ENCODE measurements at places on chromosomes 2 and 18.

GRCh38 chr2:164538240-164538866 is 82.9 kb downstream of the GRB14 start:
- no peak for DNase-seq

DNA sequence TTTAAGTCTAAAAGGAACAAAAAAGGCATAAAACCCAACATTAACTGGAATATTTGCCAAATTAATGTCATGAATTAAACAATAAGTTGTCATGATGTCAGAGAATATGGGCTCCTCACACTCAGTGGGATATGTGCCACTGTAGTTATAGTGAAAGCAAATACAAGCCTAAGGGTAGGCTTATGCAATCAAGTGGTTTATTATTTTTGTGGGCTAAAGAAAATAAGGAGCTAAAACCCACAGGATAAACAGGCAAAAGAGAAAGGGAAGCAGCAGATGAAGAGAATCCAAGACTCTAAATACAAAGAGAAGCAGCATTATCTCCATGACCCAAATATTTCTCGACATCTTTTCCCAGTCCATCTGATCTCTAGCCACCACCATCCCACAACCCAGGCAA is 17.5 kb downstream of the YWHAQ start:
- no peak for DNase-seq

GRCh38 chr2:222102575-222103349 is 196.0 kb downstream of the PAX3 start:
- no peak for DNase-seq

DNA sequence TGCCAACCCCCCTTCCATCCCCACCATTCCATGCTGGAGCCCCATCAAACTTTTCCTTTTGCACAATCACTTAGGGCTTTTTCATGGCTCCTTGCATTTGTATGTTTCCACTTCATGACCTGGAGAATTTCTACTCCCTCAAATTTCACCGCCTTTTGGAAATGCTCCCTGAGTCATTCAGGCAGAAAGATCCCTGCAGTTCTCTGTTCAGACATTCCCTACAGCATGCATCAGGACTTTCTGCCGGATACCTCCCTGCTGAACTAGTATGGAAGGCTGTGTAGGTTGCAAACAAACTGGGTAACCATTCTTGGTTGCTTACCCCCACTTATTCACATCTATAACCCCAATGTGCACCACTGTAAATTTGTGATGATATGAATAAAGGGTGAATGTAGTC is 389.6 kb upstream of the CELF4 start:
- no peak for DNase-seq

GRCh38 chr2:85194780-85195480 is 61.7 kb downstream of the TCF7L1 start:
- DNase-seq = no peak

DNA sequence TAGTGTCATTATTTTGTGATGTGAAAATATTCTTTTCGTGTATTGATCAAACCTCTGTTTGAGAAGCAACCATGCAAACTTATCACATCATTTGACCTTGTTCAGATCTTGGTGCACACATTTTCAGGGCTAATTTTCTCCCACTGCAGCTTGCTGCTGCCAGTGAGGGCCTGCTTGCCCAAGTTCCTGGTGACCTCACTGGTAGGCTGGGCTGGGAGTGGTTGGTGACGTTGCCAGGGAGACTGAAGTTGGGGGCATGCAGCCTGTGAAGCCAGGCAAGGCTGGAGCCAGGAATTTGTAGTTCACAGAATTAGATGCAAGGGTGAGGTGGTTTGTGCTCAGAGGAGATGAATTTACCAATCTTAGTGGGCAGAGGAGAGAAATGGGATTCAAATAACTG is 38.5 kb downstream of the PARD3B start:
- DNase-seq = no peak

- DNase-seq = no peak
Measured at GRCh38 chr2:133107058-133107815, 437.2 kb upstream of the LYPD1 start.

All from stimulated activated CD4-positive, alpha-beta T cell treated with anti-CD3 and anti-CD28 coated beads, Interleukin-4, amount 100 ng/mL, for 24 hours (primary cell).